Activated CD4-positive, alpha-beta T cell treated with anti-CD3 and anti-CD28 coated beads, Interleukin-2, amount 10 ng/mL, durations not matched to agents 7 days and 5 days (primary cell): ENCODE measurements at places on chromosomes 6 and 20. TPM values are rescaled to one million over a fixed set of nuclear protein-coding genes. Genes with fewer than 3 reads are reported as not detected.

SIRPB1 gene
- 4.5 TPM for total RNA-seq

GRCh38 chr20:51014797-51015722 lies 7.8 kb downstream of the KCNG1 start:
- no peak overlapping the region for H3K27ac ChIP-seq
- no peak overlapping the region for H3K4me3 ChIP-seq
- H3K27me3 ChIP-seq: peaks cover 6% of the 10 kb centered on the region
- no peaks in the 10 kb centered on the region for H3K4me1 ChIP-seq

DNA sequence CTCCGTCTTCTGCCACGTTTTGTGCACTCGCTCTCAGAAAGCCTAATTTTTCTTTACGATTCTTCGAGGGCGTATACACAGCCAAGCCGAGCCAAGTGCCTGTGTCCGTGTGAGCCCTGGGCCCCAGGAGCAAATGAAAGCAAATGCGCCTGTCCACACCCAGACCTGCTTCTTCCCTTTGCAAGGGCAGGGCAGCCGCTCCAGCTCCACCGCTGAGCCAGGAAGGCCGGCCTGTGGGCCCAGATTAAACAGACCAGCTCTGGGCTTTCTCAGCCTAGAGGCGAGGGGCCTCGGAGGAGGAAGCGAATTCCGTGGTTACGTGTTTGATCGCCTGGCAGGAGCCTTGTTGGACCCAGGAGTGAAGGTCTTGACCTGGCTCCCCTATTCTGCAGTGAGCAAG lies 184.6 kb downstream of the SMOC2 start:
- H3K27me3 ChIP-seq: no peaks in the 10 kb centered on the region
- no peak overlapping the region for H3K4me3 ChIP-seq
- no peaks in the 10 kb centered on the region for H3K36me3 ChIP-seq
- no peaks in the 10 kb centered on the region for H3K4me1 ChIP-seq
- no peak for DNase-seq
- no peak overlapping the region for H3K27ac ChIP-seq

LY6G5C gene
- total RNA-seq: 2.1 TPM

CDSN gene
- total RNA-seq: not detected

PPP1R3G gene
- total RNA-seq: 0.04 TPM

- H3K4me3 ChIP-seq: no peak overlapping the region
- peaks cover 24% of the 10 kb centered on the region for H3K27me3 ChIP-seq
- H3K27ac ChIP-seq: no peak overlapping the region
- peak; percentile 23 for DNase-seq
- no peaks in the 10 kb centered on the region for H3K36me3 ChIP-seq
These were observed 157.4 kb upstream of the LAMA2 start for GRCh38 chr6:128725271-128726233.

MYBL2 gene
- 110 TPM for total RNA-seq

- H3K36me3 ChIP-seq: no peaks in the 10 kb centered on the region
- H3K27ac ChIP-seq: peak overlapping the region; percentile 83
- peaks cover 12% of the 10 kb centered on the region for H3K27me3 ChIP-seq
- DNase-seq: no peak
- H3K4me3 ChIP-seq: peak overlapping the region; percentile 72
These were observed 883 bp upstream of the DBNDD2 start for GRCh38 chr20:45407067-45407745.

DNA sequence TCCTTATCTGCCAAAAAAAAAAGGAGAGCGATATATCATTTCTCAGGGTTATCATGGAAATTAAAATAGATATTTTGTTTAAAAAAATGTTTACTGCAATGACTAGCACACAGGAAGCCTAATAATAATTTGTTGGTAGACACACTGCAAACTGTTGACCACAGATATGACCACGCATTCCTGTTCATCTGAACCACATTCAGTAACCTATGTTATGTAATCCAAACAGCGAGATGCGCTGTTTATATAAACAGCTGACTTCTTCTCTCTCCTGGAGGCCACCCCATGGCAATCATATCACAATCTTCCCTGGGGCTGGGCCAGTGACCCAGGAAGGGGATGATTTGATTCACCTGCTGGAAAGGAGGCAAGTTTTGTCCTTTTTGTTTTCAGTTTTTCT lies 129.3 kb upstream of the UST start:
- no peak for DNase-seq
- no peaks in the 10 kb centered on the region for H3K36me3 ChIP-seq
- peaks cover 6% of the 10 kb centered on the region for H3K27me3 ChIP-seq
- H3K4me3 ChIP-seq: no peak overlapping the region
- H3K27ac ChIP-seq: no peak overlapping the region

DNA sequence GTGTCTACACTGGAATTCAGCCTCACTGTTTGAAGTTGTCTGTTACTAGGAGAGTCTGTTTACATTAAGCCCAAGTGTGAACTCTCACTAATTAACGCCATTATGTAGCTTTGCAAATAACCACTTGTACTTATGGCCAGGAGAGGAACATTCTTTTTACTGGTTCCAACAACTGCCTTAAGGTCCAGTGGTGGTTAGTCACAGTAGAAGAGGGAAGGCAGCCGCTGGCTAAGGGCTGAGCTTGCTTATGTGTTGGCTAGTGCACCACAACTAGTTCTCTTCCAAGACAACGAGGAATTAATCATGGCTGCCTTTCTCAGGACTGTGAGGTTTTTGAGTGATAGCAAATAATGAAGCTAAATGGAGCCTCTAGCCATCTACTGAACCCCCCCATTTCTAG lies 14.9 kb upstream of the SLC22A23 start:
- no peaks in the 10 kb centered on the region for H3K4me1 ChIP-seq
- DNase-seq: no peak
- no peak overlapping the region for H3K4me3 ChIP-seq
- peaks cover 3% of the 10 kb centered on the region for H3K27me3 ChIP-seq
- H3K27ac ChIP-seq: no peak overlapping the region

DNA sequence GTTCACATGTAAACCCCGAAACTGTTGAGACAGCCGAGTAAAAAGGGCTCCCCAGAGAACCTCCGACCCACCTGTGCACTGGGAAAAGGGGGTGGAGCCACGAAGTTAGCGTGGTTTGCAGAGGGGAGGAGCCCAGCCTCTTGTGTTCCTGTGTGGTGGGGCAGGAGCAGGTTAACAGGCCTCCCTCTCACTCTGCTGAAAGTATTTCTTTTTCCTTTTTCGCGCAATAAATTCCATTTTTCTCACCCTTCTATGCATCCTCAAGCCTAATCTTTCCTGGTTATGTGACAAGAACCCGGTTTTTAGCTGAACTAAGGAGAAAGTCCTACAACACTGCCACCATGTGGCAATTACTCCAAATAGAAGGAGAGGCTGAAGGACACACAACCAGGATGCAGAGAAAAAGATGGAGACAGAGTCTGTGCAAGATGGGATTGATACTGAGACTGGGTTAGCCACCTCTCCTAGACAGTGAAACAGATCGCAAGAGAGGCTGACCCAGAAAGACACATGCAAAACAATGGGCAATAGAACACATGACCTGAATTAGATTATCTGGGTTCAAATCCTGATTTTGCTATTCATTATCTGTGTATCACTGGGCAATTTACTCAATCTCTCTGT lies 168.7 kb upstream of the PRSS16 start:
- peaks cover 5% of the 10 kb centered on the region for H3K4me1 ChIP-seq
- no peaks in the 10 kb centered on the region for H3K36me3 ChIP-seq
- no peak overlapping the region for H3K27ac ChIP-seq
- peak; percentile 20 for DNase-seq
- H3K4me3 ChIP-seq: peak overlapping the region; percentile 56

DNA sequence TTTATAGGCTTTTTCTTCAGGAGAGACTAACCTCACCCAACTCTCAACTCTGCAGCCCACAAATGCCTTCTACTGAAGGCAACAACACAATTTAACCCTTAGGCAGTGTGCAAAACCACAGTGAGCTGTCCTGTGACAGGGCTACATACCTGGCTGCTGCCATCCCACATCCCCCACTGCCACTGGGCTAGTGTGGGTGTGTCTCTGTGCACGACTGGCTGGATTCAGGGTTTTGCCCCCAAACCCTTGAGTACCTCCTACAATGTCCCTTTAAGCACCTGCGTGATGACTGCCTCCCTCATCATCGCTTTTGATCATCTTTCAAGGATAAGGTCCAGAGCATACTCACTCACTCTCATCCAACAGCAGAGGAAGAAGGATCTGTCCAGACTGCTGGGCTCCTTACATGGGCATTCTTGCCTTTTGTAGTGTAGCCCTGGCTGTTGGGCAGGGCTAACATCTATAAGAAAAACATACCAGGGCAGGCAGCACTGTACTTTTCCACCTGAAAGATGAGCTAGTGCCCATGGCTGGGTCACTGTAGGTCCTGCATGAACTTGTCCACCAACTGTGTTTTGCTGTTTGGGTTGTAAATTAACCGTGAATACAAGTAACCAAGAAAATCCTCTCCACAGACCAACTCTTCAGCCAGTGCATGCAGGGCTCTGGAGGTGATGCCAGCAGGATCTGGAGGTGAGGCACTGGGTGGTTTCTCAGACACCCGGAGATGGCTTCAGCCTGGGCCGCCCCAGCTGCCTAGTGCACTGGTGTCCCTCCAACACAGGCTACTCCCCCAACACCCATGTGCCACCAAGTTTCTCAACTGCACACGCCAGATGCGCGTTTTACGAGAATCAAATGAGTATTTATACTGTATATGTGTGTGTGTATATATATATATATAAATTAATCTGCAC lies 45.2 kb downstream of the PLCG1 start:
- no peak overlapping the region for H3K4me3 ChIP-seq
- peaks cover 12% of the 10 kb centered on the region for H3K4me1 ChIP-seq
- H3K27ac ChIP-seq: peak overlapping the region; percentile 10
- DNase-seq: peak; percentile 3

GRCh38 chr6:31495580-31495979 lies 2.4 kb upstream of the MICB start:
- peak overlapping the region; percentile 96 for H3K27ac ChIP-seq
- peak overlapping the region; percentile 82 for H3K4me3 ChIP-seq
- peaks cover 20% of the 10 kb centered on the region for H3K36me3 ChIP-seq
- H3K4me1 ChIP-seq: peaks cover 58% of the 10 kb centered on the region

TRIM31 gene
- not detected for total RNA-seq

MACROD2 gene
- not detected for total RNA-seq

DNA sequence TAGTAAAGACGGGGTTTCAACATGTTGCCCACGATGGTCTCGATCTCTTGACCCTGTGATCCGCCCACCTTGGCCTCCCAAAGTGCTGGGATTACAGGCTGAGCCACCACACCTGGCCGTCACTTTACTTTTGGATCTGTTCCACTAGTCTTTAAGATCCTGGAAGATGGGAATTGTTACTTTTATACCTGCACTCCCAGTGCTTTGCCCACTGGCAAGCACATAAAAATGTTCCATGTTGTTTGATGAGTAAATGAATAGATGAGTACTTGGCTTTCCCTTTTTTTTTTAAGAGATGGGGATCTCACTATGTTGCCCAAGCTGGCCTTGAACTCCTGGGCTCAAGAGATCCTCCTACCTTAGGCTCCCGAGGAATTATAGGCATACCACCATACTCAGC lies 84.8 kb upstream of the SASH1 start:
- peaks cover 6% of the 10 kb centered on the region for H3K27me3 ChIP-seq
- H3K36me3 ChIP-seq: no peaks in the 10 kb centered on the region
- H3K4me3 ChIP-seq: no peak overlapping the region
